ENCODE measurements at places on chromosomes 2 and 18.

- no peak for ATAC-seq
Observed at GRCh38 chr2:126649101-126649500, 6.9 kb upstream of the GYPC start.

- ATAC-seq, result peak; percentile 40
Observed at GRCh38 chr18:79575891-79576685, 103.5 kb upstream of the CTDP1 start.

- ATAC-seq, result no peak
Observed at GRCh38 chr2:29219374-29219773, 104.2 kb downstream of the CLIP4 start.

GRCh38 chr18:30652387-30652786 lies 390.2 kb downstream of the DSC3 start:
- ATAC-seq, result no peak

- ATAC-seq, result peak; percentile 93
Observed at GRCh38 chr18:22503803-22504202, 86.1 kb upstream of the CTAGE1 start.

GRCh38 chr18:21363348-21363747 lies 121.3 kb downstream of the GREB1L start:
- no peak for ATAC-seq

GRCh38 chr2:43323857-43324256 lies 97.5 kb upstream of the ZFP36L2 start:
- peak; percentile 47 for ATAC-seq

GRCh38 chr2:64400105-64400728 lies 53.7 kb upstream of the LGALSL start:
- ATAC-seq, result no peak

DNA sequence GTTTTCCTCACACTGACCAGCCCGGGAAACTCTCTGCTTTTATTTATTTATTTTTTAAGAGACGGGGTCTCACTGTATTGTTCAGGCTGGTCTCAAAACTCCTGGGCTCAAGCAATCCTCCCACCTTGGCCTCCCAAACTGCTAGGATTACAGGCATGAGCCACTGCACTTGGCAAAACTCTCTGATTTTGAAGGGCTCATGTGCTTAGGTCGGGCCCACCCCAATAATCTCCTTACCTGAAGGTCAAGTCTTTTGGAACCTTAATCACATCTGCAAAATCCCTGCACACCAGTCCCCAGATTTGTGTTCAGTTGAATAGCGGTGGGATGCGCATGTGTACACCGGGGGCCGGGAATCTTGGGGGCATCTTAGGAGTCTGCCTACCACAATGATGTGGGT lies 7.7 kb upstream of the ECEL1 start:
- ATAC-seq, result no peak

Data from gastroesophageal sphincter (tissue), 4 donors.